ENCODE measurements at places on chromosomes 3 and 15. TPM values are rescaled to one million over a fixed set of nuclear protein-coding genes. Genes with fewer than 3 reads are reported as not detected.

AGBL1 gene
- not detected for total RNA-seq

SLC15A2 gene
- under 0.01 TPM for total RNA-seq

RLBP1 gene
- total RNA-seq: not detected

PTH1R gene
- not detected for total RNA-seq

DHFR2 gene
- 2.6 TPM for total RNA-seq

GNAT1 gene
- total RNA-seq: not detected

TMCO5A gene
- total RNA-seq: not detected
